Cardiac fibroblast (primary cell): ENCODE measurements at places on chromosomes 11 and 22.

DNA sequence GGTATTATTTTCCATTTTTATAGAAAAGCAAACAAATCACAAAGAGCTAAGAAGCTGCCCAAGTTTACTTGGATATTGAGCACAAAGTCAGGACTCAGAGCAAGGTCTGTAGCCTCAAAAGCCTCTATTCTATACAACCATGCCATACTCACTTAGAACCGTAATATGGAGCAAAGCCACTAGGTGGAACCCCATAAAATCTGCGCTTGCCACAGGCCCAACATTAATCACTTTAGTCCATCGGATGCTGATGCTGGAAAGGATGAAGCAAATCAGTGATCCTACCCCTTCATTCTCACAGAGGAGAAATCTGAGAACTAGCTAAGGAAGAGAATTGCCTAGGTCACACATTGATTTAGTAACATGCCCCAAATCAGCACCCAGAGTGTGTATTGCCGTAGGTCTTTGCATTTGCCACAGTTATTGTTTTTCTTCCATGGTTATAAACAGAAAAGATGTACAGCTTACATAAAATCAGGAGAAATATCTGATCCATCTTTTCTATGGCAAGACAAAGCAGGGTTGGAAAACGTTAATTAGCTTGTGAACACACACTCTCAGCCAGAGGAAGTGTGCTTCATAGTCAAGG lies 56.7 kb upstream of the RAB38 start:
- DNase-seq: peak; percentile 66

DNA sequence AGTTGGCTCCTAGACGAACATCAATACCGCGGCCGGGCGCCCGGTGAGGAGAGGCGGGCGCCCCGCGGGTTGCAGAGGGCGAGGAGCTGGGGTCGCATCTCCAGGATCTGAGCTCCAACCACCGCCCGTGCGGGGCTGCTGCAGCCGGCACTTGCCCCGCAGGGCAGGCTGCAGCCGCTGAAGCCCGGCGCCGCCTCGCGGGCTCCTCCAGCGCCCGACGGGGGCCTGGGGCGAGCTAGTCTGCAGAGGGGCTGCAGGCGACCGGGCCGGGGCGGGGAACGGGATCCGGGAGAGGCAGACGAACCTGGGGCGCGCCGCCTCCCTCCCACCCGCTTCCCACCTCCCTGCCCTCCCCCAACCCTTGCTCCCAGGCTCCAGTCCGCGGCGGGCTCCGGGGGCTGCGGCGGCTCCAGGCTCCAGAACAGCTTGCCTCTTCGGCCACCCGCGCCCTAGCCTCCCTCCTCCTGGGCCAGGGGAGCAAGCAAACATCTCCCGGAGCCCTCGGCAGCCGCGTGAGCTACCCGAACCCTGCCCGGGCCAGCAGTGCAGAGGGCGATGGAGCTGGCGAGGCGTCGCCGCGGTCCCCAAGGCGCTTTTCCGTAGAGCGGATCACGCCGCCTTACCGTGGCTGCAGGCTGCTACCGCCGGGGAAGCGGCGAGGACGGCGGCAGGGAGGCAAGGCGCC lies 802 bp downstream of the TENM4 start:
- no peak for DNase-seq

- DNase-seq: no peak
Measured at GRCh38 chr11:36724742-36725385, 126.8 kb upstream of the RAG2 start.

DNA sequence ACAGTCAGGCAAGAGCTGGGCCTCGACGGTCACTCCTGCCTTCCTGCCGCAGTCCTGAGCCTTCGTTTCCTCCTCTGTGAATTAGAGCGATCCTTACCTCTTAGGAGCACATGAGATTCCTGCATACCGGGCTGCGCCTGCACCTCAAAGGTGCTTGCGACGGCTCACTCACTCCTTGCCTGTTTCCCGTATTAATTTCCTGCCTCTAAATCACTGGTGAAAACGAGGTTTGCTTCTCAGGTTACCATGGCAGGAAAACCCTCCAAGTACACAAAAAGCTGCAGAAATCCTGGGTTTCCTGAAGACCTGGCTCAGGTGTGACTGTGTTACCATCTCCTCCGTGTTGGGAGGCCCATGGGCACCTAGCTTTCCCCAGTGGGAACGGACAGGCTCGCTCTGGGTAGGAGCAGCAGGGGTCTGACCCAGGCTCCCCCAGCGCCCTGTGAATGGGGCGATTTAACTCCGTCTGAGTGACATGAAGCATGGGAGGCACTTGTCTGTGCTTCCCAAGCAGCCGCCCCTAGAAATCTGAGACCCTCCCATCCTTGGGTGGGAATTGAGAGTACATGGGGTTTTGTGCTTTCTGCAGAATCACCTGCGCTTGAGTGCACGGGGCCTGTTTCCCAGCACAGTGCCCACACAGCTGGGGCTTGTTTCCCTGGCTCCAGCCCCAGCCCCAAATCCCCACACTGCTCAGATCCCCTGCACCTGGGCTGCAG lies 64.8 kb downstream of the PHF21B start:
- no peak for DNase-seq

- DNase-seq: no peak
Measured at GRCh38 chr22:49328118-49328475, 499.6 kb downstream of the BRD1 start.

DNA sequence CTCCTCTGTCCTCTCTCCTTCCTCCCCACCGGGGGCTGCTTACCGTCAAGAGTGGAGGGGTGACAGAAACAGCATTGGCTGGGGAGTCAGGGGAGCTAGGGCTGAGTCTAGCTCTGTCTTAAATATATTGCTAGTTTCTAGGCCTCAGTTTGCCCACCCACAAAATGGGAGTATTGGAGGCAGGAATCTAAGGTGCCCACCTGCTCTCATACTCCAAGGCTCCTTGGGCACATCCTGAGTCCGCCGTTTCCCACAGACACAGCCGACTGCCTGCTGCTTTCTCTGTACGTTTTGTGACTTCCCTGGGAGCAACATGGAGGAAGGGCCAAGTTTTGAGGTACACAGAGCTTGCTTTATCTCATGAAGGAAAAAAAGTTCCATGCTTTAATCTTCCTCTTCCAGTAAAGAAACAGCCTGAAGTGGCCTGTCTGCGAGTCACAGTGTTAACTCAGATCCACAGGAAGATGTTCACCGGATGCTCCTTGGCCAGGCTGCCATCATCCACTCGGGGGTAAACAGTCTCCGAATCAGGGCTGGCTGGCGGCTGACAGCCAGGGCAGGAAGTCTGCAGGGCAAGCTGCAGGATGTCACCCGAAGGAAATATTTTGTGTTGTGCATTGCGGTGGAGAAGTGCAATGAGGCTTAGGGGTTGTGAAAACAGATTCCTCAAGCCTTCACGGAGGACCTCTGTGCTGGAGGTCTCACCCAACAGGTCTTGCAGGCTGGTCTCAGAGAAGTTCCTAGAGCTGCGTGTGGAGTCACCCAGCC lies 11.0 kb upstream of the CERK start:
- peak; percentile 33 for DNase-seq

- DNase-seq: no peak
Measured at GRCh38 chr11:1395773-1396374, 6.1 kb downstream of the BRSK2 start.

GRCh38 chr11:16773981-16774935 lies 35.8 kb downstream of the C11orf58 start:
- DNase-seq: no peak

DNA sequence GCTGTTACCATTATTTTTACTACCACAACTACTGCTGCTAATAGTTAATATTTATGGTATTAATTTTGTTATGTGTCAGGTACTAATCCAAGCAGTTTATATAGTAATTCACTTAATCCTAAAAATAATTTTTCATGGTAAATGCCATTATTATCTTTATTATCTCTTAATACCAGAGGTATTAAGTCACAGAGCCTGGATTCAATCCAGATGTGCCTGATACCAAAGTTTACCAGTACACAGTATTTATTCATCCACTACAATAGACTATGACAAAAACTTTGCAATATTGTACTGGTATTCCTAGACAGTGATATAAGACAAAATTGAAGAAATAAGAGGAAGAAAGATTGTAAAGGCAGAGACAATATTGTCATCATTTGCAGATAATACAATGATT lies 24.5 kb downstream of the MAP6 start:
- DNase-seq: no peak

DNA sequence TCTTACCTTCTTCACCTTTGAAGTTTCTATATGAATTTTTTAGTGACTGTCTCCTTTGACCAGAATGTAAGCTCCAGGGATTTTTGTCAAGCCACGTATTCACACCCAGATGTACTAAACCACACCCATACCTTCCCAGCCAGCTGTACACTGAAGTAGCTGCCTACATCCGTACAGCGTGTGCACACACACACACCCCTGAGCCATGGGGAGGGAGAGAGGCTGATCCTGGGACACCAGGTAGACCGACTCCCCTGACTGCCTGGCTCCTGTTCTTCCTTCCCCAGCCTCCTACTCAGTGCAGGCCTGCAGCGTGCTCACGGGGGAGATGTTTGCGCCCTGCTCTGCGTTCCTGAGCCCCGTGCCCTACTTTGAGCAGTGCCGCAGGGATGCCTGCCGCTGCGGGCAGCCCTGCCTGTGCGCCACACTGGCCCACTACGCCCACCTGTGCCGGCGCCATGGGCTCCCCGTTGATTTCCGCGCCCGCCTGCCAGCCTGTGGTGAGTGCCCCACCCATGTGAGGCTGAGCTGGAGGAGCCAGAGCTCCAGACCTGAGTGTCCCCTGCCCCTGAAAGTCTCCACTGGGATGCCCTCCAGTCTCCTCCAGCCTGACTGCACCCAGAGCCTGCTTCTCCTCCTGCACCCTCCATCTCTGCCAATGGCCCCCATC lies 25.9 kb downstream of the OTOG start:
- no peak for DNase-seq

- DNase-seq: no peak
Measured at GRCh38 chr11:118295199-118295598, 9.3 kb upstream of the CD3E start.

- peak; percentile 36 for DNase-seq
Measured at GRCh38 chr11:61967924-61968757, 707 bp upstream of the FTH1 start.

- DNase-seq: no peak
Measured at GRCh38 chr11:67491276-67492068, 8.6 kb downstream of the AIP start.

GRCh38 chr11:94472916-94473799 lies 20.5 kb downstream of the MRE11 start:
- DNase-seq: no peak

DNA sequence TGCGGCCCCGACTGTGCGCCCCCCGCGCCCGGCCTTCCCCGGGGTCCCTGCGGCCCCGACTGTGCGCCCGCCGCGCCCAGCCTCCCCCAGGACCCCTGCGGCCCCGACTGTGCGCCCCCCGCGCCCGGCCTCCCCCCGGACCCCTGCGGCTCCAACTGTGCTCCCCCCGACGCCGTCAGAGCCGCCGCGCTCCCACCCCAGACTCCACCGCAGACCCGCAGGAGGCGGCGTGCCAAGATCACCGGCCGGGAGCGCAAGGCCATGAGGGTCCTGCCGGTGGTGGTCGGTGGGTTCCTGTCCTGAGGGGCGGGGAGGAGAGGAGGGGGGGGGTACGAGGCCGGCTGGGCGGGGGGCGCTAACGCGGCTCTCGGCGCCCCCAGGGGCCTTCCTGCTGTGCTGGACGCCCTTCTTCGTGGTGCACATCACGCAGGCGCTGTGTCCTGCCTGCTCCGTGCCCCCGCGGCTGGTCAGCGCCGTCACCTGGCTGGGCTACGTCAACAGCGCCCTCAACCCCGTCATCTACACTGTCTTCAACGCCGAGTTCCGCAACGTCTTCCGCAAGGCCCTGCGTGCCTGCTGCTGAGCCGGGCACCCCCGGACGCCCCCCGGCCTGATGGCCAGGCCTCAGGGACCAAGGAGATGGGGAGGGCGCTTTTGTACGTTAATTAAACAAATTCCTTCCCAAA lies 3.1 kb downstream of the DRD4 start:
- DNase-seq: no peak

DNA sequence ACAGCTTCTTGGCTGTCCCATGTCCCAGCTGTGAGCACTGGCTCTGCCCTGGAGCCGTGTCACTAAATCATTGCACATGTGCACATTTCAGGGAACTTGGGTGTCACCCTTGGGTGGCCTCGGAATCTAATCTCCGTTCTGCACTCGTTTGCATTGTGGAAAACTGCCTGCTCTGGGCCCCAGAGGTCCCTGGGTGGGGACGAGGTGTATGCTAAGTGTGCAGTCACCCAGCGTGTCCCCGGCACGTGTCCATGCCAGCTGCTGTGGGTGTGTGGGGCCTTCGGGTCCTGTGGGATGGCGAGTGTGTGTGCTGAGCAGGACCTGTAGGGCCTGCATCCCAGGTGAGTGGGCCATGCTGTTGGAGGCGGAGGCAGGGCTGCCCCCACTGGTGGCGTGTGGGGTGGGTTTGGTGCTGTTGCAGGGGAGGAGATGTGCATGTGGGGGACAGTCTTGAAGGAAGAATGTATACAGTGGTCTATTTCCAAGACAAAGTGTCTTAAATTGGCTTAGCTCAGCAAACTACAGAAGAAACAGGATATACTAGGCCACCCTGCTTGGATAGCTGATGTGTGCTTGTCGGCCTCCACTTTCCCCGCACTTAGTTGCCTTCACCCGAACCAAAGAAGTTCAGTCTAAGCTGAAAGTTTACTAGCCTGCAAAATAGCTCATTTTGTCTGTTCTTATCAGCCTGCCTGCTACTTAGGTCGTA lies 14.6 kb downstream of the TANGO2 start:
- no peak for DNase-seq

DNA sequence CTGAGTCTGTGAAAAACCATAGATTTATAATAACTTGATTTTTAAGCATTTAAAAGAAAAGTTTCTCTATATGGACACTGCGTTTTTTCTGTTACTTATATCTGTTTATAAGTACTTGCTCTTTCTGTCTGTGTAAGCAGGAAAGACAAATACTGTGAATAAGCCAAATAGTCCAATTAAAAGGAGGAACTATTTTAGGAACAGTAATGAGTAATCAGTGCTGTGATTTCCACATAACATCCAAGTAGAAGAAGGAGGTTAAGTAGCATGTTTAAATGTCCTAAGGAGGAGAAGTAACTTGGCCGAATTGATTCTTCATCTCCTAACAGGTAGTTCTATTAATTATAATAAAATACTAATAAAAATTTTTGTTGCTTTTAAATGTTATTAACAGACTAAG lies 40.8 kb downstream of the ZNF214 start:
- DNase-seq: peak; percentile 29

- DNase-seq: peak; percentile 87
Measured at GRCh38 chr11:86955361-86956120, at the start of gene FZD4. Gene FZD4, minus strand, starts transcription at chr11:86955395. Its CDS starts 310 bp downstream, at chr11:86955085.

- no peak for DNase-seq
Measured at GRCh38 chr11:83069441-83070043, 2.2 kb downstream of the RAB30 start.

DNA sequence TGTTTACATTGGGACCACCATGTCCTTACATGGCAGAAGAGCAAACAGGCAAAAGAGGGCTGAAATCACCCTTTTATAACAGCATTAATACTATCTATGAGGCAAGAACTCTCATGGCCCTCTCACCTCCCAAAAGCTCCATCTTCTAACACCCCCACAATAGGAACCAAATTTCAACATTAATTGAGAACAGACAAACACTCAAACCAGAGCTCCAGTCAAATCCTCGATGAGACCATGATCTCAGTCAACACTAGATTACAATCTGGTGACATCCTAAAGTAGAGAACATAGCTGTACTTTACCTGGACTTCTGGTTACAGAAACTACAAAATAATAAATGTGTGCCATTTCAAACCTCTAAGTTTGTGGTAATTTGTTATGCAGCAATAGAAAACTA lies 25.1 kb downstream of the OR2AG2 start:
- DNase-seq: no peak
